ENCODE measurements at places on chromosomes 6 and 20.

DNA sequence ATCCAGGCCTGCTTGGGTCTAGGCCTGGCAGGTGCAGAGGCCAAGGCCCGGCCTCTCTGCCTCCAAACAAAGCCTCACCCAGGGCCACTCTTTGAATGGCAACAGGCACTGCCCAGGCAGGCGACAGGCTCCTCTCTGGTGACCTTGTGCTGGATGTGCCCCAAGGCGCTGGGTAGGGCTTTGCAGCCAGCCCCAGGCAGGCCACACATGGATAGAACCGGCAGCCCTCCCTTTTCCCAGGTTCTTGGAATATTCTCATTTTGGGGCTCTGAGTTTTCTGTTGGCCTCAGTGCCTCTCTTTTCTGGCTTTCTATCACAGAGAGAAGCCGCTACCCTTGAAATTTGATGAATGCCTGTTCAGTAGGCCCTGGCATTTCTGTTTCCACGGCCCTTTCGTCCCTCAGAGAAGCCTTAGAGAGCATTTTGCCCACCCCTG, 18.9 kb downstream of the PKIG start:
- DNase-seq, result no peak

- no peak for DNase-seq
Measured at GRCh38 chr20:41426976-41427375, 60.4 kb upstream of the EMILIN3 start.

DNA sequence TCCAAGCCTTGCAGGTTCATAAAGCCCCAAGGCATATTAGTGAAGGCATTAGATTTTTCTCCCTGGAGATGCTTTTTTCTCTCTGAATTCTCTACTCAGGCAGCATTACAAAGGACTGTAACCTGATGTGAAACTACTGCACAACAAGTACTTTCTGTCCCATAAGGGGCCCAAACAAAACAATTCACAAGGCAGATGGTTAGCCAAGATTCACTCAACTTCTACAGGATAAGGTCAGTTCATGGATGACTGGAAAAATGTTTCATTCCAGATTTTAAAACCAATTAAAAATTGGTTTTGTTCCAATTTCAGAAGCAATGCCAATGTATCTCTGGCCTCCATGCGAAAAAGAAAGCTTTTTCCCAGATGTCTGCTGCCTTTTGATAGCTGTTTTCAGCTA, 181.8 kb downstream of the KHDC1L start:
- DNase-seq, result no peak

GRCh38 chr6:89298680-89299465, 16.2 kb downstream of the GABRR2 start:
- DNase-seq, result peak; percentile 19

DNA sequence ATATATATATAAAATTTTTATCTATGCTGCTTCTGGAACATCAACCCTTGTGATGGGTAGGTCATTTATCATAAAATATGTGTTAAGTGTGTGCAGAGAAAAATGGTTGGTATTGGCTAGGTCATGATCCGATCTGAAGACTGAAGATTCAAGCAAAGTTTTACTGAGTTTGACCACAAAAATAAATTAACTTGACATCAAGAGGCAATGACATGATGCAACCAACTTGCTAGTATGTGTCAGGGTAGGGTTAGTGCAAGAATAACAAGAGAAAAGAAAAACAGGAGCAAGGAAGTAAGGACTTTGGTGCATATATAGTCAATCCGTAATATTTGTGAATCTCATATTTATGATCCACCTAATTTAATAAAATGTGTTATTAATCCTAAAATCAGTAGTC, 1202.0 kb upstream of the ADGRB3 start:
- DNase-seq, result no peak

- DNase-seq, result no peak
Measured at GRCh38 chr6:167272151-167272550, 19.0 kb upstream of the UNC93A start.

- no peak for DNase-seq
Measured at GRCh38 chr20:59771506-59772372, 161.7 kb downstream of the SYCP2 start.

DNA sequence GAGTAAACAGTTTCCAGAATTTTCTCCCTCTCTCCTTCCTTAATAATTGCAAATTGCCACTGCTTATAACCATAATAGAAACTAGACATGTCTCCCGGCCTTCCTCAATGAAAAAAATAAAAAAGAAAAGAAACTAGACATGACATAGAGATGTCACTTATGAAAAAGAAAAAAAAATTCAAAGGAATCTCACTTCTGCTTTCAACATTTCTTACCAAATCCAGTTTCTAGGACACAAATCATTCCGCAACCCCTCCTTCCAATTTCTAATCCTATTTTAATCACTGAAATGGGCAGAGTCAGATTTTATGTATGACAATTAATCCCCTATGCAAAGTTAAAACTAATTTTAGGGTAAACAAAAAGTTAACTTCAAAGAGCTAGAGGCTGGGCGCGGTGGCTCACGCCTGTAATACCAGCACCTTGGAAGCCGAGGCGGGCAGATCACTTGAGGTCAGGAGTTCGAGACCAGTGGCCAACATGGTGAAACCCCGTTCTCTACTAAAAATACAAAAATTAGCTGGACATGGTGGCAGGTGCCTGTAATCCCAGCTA, 40.1 kb upstream of the EEF1A1 start:
- no peak for DNase-seq

- DNase-seq, result no peak
Measured at GRCh38 chr6:74941424-74941823, 264.4 kb downstream of the COL12A1 start.

GRCh38 chr20:39268981-39269461, 306.9 kb downstream of the DHX35 start:
- peak; percentile 56 for DNase-seq

DNA sequence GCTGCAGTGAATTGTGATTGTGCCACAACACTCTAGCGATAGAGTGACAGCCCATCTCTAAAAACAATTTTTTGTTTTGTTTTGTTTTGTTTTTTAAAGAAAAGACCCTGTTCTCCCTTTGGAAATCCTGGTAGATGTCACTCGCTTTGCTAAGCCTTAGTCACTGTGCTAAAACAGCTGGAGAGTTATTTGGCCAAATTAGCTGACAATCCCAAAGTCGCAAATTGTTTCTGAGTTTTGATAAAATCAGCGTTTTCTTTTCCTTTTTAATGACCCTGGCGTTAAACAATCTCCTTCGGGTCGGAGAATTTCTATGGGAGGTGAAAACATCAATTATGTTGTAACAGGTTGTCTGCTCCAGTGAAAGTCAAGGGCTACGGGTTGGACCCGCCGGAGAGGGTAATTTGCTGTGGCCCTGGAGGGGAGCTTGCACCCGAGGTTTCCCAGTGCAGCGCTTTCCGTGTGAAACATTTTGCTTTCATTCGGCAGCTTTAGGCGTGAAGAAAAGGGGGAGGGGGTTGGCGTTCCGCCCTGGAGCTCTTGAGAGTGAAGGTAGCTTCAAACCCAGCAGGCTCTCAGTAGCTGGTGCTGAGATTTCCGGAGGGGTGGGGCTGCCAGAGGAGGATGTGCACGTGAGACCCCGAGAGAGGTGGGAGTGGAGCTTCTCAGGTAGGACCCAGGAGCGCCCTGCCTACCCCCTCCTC, 296.6 kb downstream of the PHACTR1 start:
- DNase-seq, result peak; percentile 11

DNA sequence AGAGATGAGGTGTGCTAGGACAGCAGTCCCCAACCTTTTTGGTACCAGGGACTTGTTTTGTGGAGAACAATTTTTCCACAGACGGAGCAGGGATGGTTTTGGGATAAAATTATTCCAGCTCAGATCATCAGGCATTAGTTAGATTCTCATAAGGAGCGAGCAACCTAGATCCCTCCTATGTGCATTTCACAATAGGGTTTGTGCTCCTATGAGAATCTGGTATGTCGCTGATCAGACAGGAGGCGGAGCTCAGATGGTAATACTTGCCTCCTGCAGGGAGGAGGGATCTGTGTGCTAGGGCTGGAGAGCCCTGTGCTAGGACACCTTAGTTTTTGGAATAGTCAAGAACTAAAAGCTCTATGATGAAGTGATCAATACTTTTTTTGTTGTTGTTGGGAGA, 2.5 kb downstream of the SMIM13 start:
- DNase-seq, result peak; percentile 39

DNA sequence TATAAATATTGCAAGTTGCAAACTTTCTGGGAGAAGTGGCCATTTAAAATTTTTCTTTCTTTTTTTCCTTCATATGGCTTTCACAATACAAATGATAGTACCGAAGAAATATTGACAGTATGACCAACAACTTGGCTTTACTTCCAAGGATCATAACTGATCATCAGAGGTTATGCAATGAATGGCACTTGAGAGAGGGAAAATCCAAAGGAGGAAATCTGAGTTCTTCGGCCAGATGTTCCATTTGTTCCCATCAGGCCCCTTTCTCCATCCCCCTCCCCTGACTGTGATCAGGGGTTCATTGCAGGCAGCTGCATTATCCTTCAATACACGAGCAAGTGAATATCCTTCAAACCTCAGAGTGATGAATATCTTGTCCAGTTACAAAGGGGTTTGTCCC, 130.0 kb upstream of the UST start:
- DNase-seq, result no peak

- DNase-seq, result no peak
Measured at GRCh38 chr20:39960522-39961428, 728.3 kb downstream of the MAFB start.

GRCh38 chr6:111576291-111576690, 29.4 kb downstream of the TRAF3IP2 start:
- no peak for DNase-seq

DNA sequence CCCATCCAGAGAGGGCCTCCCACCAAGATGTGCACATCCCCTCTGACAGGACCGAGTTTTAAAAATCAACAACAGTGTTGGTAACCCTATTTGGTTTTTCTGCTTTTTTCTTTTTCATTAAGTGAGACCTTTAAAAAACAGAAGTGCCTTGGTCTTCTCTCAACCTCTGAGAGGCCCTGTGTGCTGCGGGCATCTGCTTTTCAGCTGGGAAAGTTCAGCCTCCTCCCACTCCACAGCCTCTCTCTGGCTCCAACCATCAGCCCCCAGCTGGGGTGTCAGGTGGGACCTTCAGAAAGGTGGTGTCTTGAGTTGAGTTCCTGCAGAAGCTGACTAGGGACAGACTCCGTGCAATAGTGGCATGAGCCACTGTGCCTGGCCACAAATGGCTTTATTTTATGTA, 64.6 kb upstream of the ZMYND8 start:
- DNase-seq, result no peak

- DNase-seq, result no peak
Measured at GRCh38 chr20:8421981-8422380, 289.9 kb downstream of the PLCB1 start.

GRCh38 chr6:62805431-62805830, 405.8 kb upstream of the FKBP1C start:
- DNase-seq, result no peak

- no peak for DNase-seq
Measured at GRCh38 chr6:47440719-47441118, 36.9 kb upstream of the CD2AP start.

- no peak for DNase-seq
Measured at GRCh38 chr20:5766085-5766764, 16.0 kb downstream of the SHLD1 start.

GRCh38 chr6:93676581-93676980, 257.2 kb upstream of the EPHA7 start:
- DNase-seq, result no peak

DNA sequence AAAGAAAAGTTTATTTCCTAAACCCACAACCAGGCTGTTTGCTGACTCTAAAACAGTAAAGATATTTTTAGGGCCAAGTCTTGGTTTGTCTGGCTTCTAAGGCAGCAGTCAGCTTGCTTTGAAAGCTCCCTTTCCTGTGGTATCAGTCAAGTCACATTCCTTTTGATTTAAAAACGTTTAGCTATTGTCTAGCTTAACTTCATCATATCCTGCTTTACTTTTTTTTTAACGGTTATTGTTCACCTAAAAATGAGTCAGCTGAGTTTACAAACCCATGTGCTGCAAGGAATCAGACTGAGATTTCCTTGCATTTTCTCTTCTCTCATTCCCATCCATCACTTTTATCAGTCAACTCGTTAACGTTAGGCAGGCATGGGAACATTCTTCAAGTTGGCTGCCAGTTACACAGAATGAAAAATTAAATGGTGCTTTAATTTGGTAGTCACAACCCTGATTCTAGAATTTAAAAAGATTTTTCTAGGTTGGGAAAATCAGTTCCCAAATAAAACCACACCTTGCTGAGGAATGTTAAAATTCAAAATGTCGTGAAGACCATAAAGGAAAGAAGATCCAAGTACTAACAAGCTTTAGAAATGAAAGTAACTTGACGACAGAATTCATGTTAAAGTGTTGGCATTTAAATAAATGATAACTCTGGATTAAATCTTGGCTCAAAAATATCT, 45.9 kb downstream of the ELOVL5 start:
- peak; percentile 58 for DNase-seq

- DNase-seq, result no peak
Measured at GRCh38 chr6:9161731-9162130, 726.4 kb upstream of the SLC35B3 start.

DNA sequence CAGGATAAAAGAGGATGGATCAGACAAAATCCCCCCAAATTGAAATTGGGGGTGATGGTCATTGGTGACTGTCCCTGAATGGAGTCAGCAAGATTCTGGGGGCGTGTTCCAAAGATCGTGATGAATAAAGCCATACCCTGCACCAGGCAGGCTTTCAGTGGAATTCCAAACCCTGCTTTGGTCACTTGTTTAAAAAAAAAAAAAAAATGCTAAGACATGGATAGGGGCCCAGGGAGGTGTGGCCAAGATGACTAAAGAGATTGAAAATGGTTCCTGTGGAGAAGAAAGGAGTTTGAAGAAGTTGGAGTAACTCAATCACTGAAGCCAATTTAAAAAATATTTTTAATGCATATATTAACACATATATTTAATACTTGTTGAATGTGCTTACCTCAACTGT, 161.4 kb upstream of the KCNG1 start:
- no peak for DNase-seq

GRCh38 chr20:18390201-18390600, 76.6 kb downstream of the DZANK1 start:
- no peak for DNase-seq

GRCh38 chr6:2028457-2029038, 216.9 kb downstream of the GMDS start:
- no peak for DNase-seq

GRCh38 chr20:46705378-46705729, 4.1 kb upstream of the SLC2A10 start:
- no peak for DNase-seq

GRCh38 chr20:19318610-19319009, 106.2 kb downstream of the SLC24A3 start:
- DNase-seq, result no peak

DNA sequence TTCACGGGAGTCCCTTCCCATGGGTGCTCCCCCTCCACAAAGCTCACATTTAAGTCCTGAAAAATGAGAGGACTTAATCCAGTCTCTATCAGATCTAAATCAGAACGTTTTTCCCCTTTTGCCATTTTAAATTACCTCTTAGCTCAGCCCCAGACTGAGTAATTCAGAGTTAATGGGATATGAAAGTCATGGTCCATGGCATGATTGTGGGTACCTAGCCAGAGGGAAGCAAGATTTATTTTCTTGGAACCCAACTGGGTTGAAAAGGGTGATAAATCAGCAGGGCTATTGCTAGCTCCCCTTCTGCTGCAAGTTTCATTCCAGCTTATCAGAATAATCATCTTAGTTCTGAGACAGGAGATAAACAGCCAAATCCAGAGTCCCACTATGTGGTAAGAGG, 320.2 kb upstream of the CHD6 start:
- no peak for DNase-seq

Data from activated CD4-positive, alpha-beta T cell treated with anti-CD3 and anti-CD28 coated beads, Interleukin-10, Interleukin-2, amounts not matched to agents 100 ng/mL and 50 ng/mL, durations not matched to agents 16 hours and 8 hours (primary cell).